ENCODE measurements at places on chromosomes 7 and 10.

- DNase-seq, result no peak
Measured at GRCh38 chr7:101410743-101411507, 48.2 kb downstream of the COL26A1 start.

GRCh38 chr7:138079137-138079536, 2.9 kb downstream of the AKR1D1 start:
- DNase-seq, result no peak

DNA sequence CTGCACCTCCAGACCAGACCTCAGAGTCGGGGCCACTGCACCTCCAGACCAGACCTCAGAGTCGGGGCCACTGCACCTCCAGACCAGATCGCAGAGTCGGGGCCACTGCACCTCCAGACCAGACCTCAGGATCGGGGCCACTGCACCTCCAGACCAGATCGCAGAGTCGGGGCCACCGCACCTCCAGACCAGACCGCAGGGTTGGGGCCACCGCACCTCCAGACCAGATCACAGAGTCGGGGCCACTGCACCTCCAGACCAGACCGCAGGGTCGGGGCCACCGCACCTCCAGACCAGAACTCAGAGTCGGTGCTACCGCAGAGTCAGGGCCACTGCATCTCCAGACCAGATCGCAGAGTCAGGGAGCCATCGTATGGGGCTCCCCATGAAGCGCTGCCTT, 105.9 kb downstream of the ACTR3B start:
- DNase-seq, result no peak

GRCh38 chr10:73060738-73061635, 35.7 kb downstream of the P4HA1 start:
- no peak for DNase-seq

GRCh38 chr10:116162851-116163250, 110.2 kb downstream of the GFRA1 start:
- DNase-seq, result no peak

DNA sequence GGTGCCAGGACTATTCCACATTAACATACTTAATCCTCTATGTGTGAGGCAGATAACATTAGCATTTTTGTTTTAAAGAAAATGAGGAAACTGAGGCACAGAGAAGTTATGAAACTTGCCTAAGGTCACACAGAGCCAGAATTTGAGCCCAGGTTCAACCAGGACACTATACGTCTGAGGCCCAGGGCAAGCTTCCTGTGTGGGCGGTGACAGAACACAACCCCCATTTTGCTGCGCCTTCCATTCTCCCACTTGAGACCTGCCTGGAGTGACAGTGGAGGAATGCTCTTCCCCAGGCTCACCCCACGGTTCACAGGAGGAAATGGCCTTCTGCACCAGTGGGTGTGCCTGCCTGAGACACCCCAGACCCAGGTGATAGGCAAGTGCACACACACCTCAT, 164.1 kb downstream of the SH3PXD2A start:
- DNase-seq, result no peak

DNA sequence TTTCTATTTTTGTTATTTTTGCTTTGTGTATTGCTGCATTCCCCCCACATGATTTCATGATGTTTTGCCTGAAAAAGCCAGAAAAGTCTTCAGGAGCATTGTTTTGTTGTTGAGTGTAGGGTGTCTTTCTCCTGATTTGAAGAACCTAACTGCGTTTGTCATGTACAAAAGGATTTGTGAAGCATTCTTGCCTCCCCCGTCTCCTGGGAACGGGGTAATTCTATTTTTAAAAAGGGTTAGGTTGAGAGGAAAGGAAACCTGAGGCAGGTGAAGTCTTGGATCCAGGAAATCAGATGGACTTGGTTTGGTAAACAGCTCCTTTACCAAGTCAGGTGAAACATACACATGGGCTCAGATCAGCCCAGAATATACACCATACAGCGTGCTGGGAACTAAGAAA, 26.0 kb upstream of the BTBD16 start:
- no peak for DNase-seq

GRCh38 chr10:50605951-50606270, 17.8 kb downstream of the SGMS1 start:
- no peak for DNase-seq

GRCh38 chr10:76970711-76971519, 666.7 kb downstream of the KCNMA1 start:
- DNase-seq, result no peak

- no peak for DNase-seq
Measured at GRCh38 chr7:150432915-150433892, 17.2 kb upstream of the GIMAP8 start.

GRCh38 chr10:44787480-44788075, 123.6 kb upstream of the TMEM72 start:
- no peak for DNase-seq

DNA sequence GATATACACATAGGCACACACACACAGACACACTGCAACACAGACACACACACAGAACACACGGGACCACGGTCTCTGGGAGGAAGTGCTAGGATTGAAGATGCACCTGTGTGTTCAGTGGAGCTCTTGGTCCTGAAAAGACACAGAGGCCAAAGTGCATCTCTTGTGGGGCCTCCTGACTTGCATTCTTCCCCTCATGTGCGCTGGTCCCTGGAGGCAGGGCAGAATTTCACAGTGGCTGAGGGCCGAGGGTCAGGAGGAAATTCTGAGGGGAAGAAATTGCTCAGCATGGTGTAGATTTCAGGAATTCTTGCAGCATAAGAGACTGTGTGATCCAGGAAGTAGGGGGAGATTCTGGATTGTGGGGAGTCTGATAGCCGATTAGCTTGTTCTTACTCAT, 35.9 kb downstream of the WDFY4 start:
- DNase-seq, result no peak

DNA sequence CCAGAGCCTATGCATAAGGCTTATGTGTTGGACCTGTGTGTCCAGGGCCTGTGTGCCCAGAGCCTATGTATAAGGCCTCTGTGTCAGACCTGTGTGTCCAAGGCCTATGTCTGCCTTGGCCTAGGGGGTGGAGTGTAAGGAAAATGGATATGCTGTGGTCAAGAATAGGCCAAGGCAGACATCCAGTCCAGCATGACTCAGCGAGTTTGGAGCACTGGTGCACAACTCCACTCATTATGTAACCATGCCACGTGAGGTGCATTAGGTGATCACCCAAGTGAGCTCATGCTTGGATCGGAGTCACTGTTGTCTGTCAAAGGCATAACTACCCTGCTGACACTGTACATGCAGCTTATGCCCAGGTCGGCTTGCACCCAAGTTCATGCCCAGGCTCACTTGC, 238.9 kb downstream of the CACNA2D1 start:
- no peak for DNase-seq

- no peak for DNase-seq
Measured at GRCh38 chr7:27520815-27521790, 141.6 kb downstream of the HIBADH start.

- no peak for DNase-seq
Measured at GRCh38 chr7:47266799-47267198, 315.1 kb downstream of the TNS3 start.

- no peak for DNase-seq
Measured at GRCh38 chr7:116230191-116231005, 20.1 kb downstream of the TES start.

DNA sequence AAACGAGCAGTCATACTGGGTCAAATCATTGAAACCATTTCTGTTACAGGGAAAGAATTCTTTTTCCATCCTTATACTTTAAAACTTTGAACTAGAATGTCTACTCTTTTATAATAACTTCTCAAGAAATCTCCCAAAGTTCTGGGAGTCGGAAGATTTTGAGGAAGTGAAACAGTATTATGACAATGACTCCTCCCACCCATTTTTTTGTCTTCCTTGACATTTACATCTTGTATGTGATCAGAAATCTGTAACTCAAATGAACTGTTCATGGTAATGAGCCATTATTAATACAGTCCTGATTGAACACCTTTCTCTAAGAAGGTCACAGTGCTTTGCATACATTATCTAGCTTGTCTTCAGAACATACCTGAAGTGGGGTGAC, 227.4 kb downstream of the CELF2 start:
- DNase-seq, result no peak

DNA sequence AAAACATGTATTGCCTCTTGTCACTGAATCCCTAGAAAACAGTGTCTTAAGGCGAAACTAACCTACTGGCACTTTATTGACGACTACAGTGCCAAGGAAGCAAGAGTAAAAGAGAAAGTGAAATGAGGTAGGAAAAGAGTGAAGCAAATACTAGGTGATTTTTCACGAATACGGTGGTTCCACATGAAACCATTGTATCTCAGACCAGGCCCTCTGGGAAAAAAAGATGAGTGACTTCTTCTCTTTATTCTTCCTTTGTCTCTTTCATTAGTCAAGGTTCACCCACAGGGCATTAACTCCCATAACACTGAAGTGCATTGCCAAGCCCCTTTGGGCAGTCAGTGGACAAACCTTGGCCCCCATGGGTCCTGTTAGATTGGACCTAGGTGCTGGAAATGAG, 16.2 kb upstream of the MACC1 start:
- DNase-seq, result no peak

- DNase-seq, result no peak
Measured at GRCh38 chr10:75924309-75924902, 493.0 kb downstream of the LRMDA start.

DNA sequence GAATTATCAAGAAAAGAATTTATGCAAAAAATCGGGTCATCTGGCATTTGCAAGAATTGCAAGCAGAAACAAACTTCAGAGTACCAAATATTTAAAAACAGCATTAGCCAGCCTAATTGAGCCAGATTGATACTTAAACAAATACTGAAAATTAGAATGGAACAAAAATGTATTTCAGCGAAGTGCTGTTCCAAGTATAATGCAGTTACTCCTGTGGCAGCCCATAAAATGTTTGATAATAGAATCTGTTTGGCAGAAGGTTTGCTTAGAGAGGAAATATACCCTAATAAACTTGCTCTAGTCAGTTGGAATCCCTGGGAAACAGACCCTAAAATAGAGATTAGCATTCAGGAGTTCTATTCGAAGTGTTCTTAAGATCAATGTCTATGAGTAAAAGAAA, 835.1 kb upstream of the MBL2 start:
- no peak for DNase-seq

DNA sequence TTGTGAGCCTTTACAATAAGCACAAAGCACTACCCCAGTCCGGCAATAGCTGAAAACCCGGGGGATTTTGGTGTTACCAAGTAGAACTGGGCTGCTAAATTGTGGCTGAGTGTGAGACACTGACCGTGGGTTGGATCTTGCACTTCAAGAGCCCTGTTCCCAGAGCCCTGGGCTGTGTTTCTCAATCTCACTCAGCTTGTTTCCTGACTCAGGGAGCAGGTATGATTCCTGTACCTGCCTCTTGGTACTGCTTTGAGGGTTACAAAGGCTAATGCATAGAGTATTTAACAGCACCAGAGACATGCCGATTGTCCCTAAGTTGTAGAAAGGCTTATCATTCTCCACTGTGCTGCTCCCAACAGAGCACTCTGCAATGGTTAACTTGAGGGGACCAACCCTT, 134.6 kb downstream of the TEX36 start:
- no peak for DNase-seq

DNA sequence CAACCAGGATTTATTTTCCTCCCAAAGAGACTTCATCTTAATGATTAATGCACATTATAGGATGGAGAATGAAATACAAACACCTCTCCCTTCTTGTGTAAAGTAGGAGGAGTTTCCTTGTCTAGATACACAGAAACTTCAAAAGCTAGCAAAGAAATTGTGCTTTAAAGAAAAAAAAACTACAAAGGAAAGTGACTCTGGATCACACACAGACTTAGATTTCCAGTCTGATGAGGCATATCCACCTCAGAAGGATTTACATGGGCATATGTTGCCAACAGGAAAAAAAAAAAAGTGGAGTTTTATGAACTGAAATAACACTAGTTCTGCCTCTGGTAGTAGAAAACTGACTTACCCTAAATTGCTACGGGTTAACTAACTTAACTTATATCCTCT, 449.6 kb downstream of the KCNMA1 start:
- no peak for DNase-seq

- DNase-seq, result no peak
Measured at GRCh38 chr7:100675581-100676350, 2.2 kb downstream of the GNB2 start.

- peak; percentile 0 for DNase-seq
Measured at GRCh38 chr10:118669020-118669791, 73.8 kb upstream of the PRLHR start.

DNA sequence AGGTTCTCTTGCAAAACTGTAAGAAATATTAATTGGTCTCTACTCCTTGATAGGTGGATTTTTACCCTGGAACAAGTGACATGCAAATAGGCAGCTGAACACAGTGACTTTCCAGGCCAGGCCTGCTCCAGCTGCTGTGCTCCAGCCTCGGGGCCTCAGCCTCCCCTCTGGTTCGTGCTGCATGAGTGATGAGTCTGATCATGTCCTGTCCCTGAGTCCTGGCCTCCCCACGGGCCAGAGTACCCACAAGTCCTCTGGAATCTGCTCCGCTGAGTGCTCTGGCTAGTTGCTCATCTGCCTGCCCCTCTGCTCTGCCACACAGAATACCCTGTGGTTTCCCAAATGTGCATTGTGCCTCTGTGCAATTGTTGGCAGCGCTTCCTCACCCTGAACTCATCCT, 80.1 kb upstream of the PDZD8 start:
- no peak for DNase-seq
